ENCODE measurements at places on chromosomes 3 and 15.

GRCh38 chr3:137962251-137962650 lies 47.7 kb upstream of the CLDN18 start:
- DNase-seq: no peak

DNA sequence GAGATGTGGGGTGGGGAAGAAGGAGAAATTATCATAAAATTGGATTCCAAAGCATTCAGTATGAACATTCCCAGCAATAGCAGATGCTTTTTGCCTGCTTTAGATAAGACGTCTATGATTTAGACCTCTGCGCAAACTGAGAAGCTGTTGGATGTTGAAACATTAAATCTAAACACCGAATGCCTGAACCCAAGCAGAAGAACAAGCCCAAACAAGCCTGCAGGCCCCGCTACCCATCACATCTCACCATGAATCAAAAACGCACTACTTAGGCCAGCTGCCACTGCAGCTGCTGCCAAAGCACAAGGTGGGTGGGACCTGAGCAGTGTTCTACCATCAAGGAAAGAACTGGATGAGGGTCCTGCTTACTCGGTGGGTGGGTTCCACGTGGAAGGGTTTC lies 24.4 kb upstream of the THBS1 start:
- no peak for DNase-seq

- no peak for DNase-seq
Observed at GRCh38 chr3:172856795-172857742, 106.5 kb downstream of the ECT2 start.

DNA sequence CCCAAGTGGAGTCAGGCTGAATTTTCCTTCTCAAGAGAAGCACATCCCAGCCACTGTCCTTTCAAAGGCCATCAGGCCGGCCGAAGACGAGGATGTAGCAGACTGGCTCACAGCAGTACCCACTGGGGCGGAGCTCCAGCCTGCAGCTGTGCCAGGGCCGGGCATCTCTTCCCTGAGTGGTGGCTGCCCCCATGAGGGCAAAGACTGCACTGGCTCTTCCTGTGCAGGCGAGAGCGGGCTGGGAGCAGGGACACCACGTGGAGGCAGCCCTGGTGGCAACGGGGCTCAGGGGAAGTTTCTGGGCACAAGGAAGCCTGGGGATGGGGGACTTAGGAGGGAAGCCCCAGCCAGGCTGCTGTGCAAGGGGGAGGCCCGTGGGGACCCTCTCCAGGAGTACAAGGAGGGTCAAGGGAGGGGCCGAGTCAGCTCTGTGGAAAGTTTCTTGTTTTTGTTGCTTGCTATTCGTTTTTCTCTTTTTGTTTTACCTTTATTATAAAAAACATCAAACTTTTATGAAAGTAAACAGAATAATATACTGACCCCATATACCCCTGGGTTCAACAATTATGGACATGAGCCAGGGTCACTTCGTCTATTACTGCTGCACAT lies 66.1 kb downstream of the RPN1 start:
- peak; percentile 61 for DNase-seq

DNA sequence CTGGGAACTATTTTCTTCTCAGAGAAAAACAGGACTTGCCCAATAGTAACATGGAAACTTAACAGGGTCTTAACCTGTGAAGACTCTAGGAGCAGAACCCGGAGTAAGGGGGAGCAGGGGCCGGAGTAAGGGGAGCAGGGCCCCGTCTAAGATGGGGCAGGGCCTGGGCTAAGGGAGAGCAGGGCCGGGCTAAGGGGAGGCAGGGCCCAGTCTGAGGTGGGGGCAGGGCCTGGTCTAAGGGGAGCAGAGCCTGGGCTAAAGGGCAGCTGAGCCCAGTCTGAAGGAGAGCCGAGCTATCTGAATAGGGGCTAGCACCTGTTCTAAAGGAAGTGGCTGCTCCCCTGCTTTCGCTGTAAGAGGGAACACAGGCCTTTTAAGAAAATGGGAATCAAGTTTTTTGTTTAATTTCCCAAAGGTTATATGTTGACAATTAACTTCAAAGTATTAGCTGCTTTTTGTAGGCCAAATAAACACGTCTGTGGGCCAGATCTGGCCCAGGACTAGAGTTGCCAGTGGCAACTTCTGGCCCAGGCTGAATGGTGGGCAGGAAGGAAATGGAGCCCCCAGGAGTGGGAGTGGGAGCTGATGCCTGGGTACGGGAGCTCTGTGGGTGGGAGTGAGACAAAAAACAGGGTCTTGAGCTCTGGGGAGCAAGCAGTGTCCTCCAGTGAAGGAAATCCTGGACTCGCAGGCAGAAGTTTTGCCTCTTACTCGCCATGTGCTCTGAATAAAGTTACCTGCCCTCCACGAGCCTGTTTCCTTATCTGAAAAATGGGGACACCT lies 32.5 kb downstream of the CSPG4 start:
- DNase-seq: no peak

- no peak for DNase-seq
Observed at GRCh38 chr15:58458076-58458475, 26.3 kb downstream of the LIPC start.

DNA sequence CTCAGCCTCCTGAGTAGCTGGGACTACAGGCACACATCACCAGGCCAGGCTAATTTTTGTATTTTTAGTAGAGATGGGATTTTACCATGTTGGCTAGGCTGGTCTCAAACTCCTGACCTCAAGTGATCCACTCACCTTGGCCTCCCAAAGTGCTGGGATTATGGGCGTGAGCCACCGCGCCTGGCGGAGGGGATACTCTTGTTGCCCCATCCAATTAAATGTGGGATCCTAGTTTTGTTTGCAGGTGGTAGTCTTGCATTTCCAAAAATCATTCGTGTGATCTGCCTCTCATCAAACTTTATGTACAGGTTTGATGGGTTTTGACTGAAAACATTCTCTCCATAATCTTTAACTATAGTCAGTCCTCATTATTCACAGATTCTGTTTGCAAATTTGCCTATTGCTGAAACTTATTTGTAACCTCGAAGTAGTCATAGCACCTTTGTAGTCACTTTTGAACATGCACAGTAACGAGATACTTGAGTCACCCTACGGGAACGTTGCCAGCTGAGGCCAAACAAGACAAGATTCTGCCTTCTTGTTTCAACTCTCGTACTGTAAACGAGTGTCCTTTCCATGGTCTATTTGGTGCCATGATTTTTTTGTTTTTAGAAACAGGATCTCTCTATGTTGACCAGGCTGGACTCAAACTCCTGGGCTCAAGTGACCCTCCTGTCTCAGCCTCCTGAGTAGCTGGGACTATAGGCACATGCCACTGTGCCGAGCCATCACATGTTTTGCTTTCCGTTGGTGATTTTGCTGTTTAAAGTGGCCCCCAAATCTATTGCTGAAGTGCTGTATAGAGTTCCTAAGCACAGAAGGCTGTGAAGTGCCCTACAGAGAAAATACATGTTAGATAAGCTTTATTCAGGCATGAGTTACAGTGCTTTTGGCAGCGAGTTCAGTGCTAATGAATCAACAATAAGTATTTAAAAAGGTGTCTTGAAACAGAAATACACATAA lies 8.1 kb upstream of the MAPK6 start:
- no peak for DNase-seq

GRCh38 chr3:113104357-113105092 lies 106.8 kb upstream of the BOC start:
- no peak for DNase-seq

- no peak for DNase-seq
Observed at GRCh38 chr3:141940194-141940776, 63.8 kb downstream of the ATP1B3 start.
